Stomach (tissue), 19 donors: ENCODE measurements at places on chromosomes 6 and 20. TPM values are rescaled to one million over a fixed set of nuclear protein-coding genes. Genes with fewer than 3 reads are reported as not detected.
A peak's percentile ranks its signal among the peaks of the same experiment; 100 is the strongest.

GRCh38 chr6:38404900-38405556 lies 234.7 kb downstream of the BTBD9 start:
- H3K36me3 ChIP-seq: no peaks in the 10 kb centered on the region
- peaks cover 20% of the 10 kb centered on the region for H3K4me1 ChIP-seq
- no peak overlapping the region for H3K27ac ChIP-seq
- DNase-seq: no peak
- no peaks in the 10 kb centered on the region for H3K27me3 ChIP-seq

DNA sequence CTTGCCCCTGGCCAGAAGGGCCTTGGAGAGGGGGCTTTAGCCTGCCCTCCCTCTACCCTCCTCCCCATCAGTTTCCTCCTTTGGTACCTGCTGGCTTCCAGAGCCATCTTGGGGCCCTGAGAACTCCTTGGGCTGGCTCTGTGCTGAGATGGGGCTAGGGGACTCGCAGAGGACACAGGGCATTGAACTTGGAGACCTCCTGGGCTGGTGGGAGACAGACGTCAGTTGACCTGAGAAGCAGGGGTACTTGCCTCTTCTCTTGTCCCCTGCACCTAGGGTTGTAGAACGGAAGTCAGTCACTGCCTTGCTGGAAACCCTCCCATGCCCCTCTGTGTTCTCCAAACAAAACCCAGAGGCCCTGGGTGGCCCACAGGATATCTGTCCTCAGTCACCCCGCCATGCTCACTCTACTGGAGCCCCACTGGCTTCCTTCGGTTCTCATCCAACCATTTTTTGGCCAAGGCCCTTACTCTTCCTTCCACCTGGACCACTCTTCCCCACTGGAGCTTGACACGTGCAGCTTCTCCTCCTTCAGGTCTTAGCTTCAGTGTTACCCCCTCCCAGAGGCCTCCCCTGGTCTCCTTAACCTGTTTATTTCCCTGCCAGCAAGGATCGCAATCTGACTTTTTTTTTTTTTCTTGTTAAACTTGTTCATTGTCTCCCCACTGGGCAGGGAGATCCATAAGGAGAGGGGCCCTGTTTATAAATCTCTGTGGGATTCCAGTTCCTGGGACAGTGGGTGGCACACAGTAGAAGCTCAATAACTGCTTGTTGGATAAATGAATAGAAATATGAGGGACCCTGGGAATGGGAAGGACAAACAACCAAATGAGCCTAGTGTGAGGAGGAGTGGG lies 971 bp downstream of the RBCK1 start:
- H3K4me1 ChIP-seq: peaks cover 34% of the 10 kb centered on the region
- H3K27ac ChIP-seq: peak overlapping the region; percentile 94
- peaks cover 4% of the 10 kb centered on the region for H3K36me3 ChIP-seq
- H3K4me3 ChIP-seq: peak overlapping the region; percentile 98
- H3K27me3 ChIP-seq: no peaks in the 10 kb centered on the region

GRCh38 chr6:43444036-43444435 lies 11.3 kb downstream of the DLK2 start:
- no peaks in the 10 kb centered on the region for H3K27me3 ChIP-seq
- no peak overlapping the region for H3K4me3 ChIP-seq
- DNase-seq: no peak

GRCh38 chr6:169723991-169724493 lies 258 bp downstream of the PHF10 start:
- H3K27ac ChIP-seq: peak overlapping the region; percentile 100
- H3K27me3 ChIP-seq: no peaks in the 10 kb centered on the region
- no peaks in the 10 kb centered on the region for H3K36me3 ChIP-seq
- H3K4me3 ChIP-seq: peak overlapping the region; percentile 86

GRCh38 chr20:60400567-60400966 lies 442.3 kb downstream of the CDH26 start:
- H3K4me3 ChIP-seq: no peak overlapping the region
- no peaks in the 10 kb centered on the region for H3K27me3 ChIP-seq
- no peak overlapping the region for H3K27ac ChIP-seq
- H3K4me1 ChIP-seq: no peaks in the 10 kb centered on the region
- no peaks in the 10 kb centered on the region for H3K36me3 ChIP-seq

DNA sequence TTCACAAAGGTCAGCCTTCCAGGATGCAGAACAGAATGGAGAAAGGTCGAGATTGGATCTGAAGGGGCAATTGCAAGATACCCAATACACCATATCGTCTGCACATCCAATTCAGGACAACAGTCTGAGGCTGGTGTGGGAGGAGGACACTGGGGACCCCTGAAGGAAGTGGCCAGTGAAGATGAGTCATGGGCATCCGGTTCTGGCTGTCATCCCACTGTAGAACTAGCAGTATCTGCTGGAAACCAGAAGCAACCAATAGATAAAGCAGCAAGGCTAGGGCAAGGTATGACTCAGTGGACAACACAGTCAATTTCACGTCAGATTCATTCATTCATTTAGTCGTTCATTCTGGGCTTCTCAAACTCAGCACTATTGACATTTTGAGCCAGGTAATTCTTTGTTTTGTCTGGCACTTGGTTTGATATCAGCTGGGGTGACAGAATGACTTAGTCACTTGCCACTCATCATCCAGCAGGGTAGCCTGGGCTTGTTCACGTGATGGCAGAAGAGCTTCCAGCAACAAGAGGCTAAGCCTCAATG lies 30.3 kb upstream of the SHLD1 start:
- H3K27me3 ChIP-seq: no peaks in the 10 kb centered on the region
- no peak overlapping the region for H3K27ac ChIP-seq
- DNase-seq: no peak

GRCh38 chr20:61886721-61887595 lies 178.7 kb downstream of the TAF4 start:
- no peaks in the 10 kb centered on the region for H3K4me1 ChIP-seq
- H3K36me3 ChIP-seq: no peaks in the 10 kb centered on the region
- H3K27me3 ChIP-seq: no peaks in the 10 kb centered on the region
- no peak overlapping the region for H3K4me3 ChIP-seq
- no peak overlapping the region for H3K27ac ChIP-seq

DNA sequence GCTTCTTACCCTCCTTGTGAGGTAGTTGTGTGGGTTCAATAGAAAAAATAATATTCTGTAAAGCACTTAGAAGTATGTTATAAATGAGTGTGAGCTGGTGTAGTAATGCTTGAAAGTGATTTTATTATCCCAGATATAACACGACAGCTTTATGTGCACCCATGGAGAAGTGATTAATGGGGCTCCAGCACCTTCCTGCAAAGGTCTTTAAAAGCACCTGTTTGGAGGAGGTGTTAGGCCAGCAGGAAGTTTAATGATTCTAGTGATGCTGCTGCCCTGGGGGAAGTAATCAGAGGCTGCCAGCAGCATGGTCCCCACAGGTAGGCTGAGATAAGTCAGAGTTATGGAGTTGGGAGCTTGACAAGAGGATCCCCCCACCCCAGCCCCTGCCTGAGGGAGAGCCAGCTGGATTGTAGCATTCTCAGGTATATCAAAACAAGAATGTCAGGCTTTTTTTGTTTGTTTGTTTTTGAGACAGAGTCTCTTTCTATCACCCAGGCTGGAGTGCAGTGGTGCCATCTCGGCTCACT lies 166.3 kb downstream of the PHACTR1 start:
- no peaks in the 10 kb centered on the region for H3K36me3 ChIP-seq
- H3K4me3 ChIP-seq: no peak overlapping the region
- no peak overlapping the region for H3K27ac ChIP-seq

Gene RPN2
- 163 TPM for total RNA-seq

Gene TCFL5
- total RNA-seq: 3.0 TPM
